ENCODE measurements at places on chromosomes 3 and 15. TPM values are rescaled to one million over a fixed set of nuclear protein-coding genes. Genes with fewer than 3 reads are reported as not detected.

Gene ZNF774
- 5.6 TPM for total RNA-seq

Gene PTH1R
- 5.4 TPM for total RNA-seq

Gene PPP2R3A
- total RNA-seq: 82.8 TPM

Gene AGBL1
- 0.19 TPM for total RNA-seq

Gene SLC4A7
- 13.5 TPM for total RNA-seq

Gene RARRES1
- 9.1 TPM for total RNA-seq

Gene C3orf22
- total RNA-seq: not detected

Gene KBTBD8
- 2.9 TPM for total RNA-seq

Gene GRK7
- 0.08 TPM for total RNA-seq
